DND-41 (cell line): ENCODE measurements at places on chromosomes 6 and 20.

GRCh38 chr20:50624351-50625016, 66.9 kb downstream of the RIPOR3 start:
- no peak for DNase-seq

- DNase-seq: no peak
These were observed 517.0 kb downstream of the TENT5A start for GRCh38 chr6:81235512-81235911.

DNA sequence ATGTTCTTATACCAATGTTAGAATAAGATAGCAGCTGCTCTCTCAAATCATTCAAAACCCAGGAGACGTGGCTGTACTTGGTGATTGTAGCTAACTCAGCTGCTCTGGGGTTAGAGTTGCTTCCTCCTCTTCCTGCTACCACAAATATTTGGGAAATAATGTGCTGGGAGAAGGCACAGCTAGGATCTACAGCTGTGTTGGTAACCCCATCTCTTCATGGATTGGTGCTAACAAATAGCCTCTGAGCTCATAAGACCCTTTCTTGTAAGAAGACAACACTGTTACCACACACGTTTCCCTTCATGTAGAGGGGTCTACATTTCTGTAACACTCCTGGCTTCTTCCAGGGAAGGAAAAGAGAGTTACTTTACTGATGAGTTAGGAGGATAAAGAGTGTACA, 911.0 kb upstream of the CITED2 start:
- no peak for DNase-seq

- no peak for DNase-seq
These were observed 73.5 kb downstream of the ARMC2 start for GRCh38 chr6:108921547-108922361.

DNA sequence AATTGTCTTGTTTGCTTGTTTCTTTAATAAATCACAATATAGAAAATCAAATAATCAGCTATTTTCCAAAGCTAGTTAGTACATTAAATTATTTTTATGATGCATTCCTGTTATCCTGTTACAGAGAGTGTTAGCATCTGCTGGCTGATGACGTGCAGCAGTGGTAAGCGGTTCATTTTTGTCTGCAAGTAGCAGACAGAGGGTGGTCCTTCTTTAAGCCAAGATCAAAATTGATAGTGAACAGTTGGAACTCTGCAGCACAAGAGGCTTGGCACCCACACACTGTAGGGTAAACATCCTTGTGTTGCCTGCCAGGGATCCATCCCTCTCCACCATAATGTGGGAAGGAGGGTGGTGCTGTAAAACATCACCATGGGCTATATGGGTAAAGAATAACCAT, 158.3 kb downstream of the FRK start:
- no peak for DNase-seq

DNA sequence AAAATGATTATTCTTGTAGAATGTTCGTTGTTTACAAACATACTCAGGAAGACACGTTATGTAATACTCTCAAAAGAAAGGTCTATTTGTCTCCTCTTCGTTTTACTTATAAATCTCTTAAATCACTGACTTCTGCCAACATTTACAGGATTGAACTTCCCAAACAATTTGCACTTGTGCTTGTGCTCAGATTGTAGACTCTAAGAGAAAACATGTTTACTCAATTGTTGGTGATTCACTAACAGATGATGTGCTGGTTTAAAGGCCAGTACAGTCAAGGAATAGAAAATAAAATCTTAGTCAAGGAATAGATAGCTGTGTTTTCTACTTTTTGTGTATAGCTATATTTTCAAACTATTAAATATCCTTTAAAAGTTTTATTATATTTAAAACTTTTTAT, 172.8 kb downstream of the GJA1 start:
- DNase-seq: no peak

DNA sequence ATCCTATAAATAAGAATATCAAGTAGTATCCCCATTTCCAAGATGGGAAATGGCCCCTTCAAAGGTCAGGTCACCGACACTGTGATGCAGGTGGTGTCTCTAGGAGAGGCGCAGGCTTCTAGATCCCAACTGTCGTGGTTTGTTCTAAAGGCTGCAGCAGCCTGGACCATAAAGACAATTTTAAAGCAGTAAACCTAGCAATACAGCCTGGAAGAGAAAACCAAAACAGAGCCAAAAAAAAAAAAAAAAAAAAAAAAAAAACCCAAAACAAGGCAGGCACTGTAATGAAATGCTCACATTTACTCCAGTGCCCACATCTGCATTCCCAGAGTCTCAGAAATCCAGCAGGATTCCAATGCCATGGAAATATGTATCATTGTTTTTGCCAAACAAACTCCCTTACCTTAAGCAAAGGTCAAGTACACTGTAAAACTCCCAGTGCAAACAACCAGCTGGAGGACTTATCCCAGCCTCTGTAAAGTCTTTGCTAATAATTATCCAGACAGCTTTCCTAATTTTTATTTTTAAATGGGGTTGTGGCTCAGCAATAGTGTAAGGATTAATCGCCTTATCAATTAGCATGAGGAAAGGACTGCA, 98.2 kb downstream of the PSMG4 start:
- no peak for DNase-seq

- DNase-seq: peak; percentile 85
These were observed 24.1 kb downstream of the COX4I2 start for GRCh38 chr20:31661625-31662371.

- DNase-seq: no peak
These were observed 222.2 kb downstream of the UST start for GRCh38 chr6:148968771-148969602.

DNA sequence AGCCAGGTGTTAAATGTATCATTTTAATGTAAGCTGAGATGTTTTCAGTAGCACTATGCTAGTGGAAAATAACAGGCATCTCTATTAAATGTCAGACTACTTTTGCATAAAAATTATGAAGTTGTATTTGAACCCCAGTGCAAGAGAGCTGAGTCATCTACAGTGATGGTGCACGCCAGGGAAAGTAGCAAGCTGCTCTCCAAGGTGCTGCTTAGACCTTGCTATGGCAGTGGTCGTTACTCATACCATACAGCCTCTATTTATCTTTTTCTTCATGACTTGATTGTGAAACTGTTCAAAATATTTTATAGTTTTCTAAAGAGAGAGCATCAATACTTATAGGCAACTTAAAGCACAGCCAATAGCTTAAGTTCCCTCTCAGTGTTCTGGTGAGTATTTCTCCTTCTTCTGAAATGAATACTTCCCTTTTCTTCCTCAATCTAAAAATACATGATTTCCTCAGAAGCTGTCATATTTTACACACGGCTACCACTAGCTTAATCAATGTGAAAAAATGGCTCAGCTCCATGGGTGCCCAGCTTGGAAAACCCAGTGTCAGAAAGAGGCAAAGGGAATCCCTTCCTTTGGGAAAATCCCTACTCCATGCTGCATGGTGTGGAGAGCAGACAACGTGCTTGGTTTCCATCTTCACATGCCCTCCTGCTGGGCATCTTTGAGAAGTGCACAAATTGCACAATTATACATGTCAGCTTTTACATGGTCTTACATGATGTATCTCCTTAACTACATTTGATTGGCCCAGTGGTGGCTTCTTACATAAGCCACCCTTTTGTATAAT, 105.6 kb downstream of the ELOVL4 start:
- peak; percentile 17 for DNase-seq

GRCh38 chr20:53866794-53867740, 203.3 kb downstream of the BCAS1 start:
- no peak for DNase-seq
